ENCODE measurements at places on chromosomes 3 and 15. TPM values are rescaled to one million over a fixed set of nuclear protein-coding genes. Genes with fewer than 3 reads are reported as not detected.

Gene PLSCR2
- not detected for total RNA-seq

Gene PP2D1
- not detected for total RNA-seq

Gene UBE2E2
- 44.0 TPM for total RNA-seq

Gene ROPN1B
- total RNA-seq, result not detected

Gene PDZRN3
- total RNA-seq, result 140 TPM

Gene NT5DC2
- 83.4 TPM for total RNA-seq

Gene SCN11A
- total RNA-seq, result not detected

Gene HERC2
- 62.0 TPM for total RNA-seq

Gene DPPA2
- not detected for total RNA-seq

Gene DAPK2
- total RNA-seq, result 10.6 TPM

Gene MAGI1
- total RNA-seq, result 48.2 TPM

Gene ZPLD1
- total RNA-seq, result not detected

Gene BUB1B
- 3.5 TPM for total RNA-seq

Gene CNTN3
- total RNA-seq, result 9.7 TPM

Gene TTC21A
- 14.9 TPM for total RNA-seq

Gene GOLGA6B
- not detected for total RNA-seq

Gene TMCC1
- 17.7 TPM for total RNA-seq

Gene RASGRP1
- 1.6 TPM for total RNA-seq

Gene RNF123
- 28.3 TPM for total RNA-seq

Gene IL16
- 17.1 TPM for total RNA-seq

Gene KLHL6
- 10.2 TPM for total RNA-seq

Gene PDCD10
- total RNA-seq, result 77.3 TPM

Gene TJP1
- 146 TPM for total RNA-seq

Gene GNAT1
- not detected for total RNA-seq

Gene SLC15A2
- 5.1 TPM for total RNA-seq

Gene ISLR2
- total RNA-seq, result not detected

Gene ETFA
- total RNA-seq, result 56.9 TPM

Gene NOX5
- total RNA-seq, result 0.92 TPM

Gene REC114
- not detected for total RNA-seq
